ENCODE measurements at places on chromosomes 4 and X. TPM values are rescaled to one million over a fixed set of nuclear protein-coding genes. Genes with fewer than 3 reads are reported as not detected.

- no peaks in the 10 kb centered on the region for H3K4me1 ChIP-seq
- no peak for DNase-seq
- H3K36me3 ChIP-seq = no peaks in the 10 kb centered on the region
- H3K27ac ChIP-seq = no peak overlapping the region
- no peak overlapping the region for H3K4me3 ChIP-seq
- no peaks in the 10 kb centered on the region for H3K27me3 ChIP-seq
Observed at GRCh38 chrX:15895334-15895733, 40.7 kb upstream of the AP1S2 start.

- DNase-seq = no peak
- H3K4me1 ChIP-seq = no peaks in the 10 kb centered on the region
- no peak overlapping the region for H3K27ac ChIP-seq
- H3K36me3 ChIP-seq = peaks cover 5% of the 10 kb centered on the region
Observed at GRCh38 chr4:157217708-157218107, 2.8 kb upstream of the GRIA2 start.

GRCh38 chr4:137181293-137181899, 350.9 kb downstream of the PCDH18 start:
- H3K27me3 ChIP-seq = no peaks in the 10 kb centered on the region
- H3K27ac ChIP-seq = no peak overlapping the region
- H3K4me3 ChIP-seq = no peak overlapping the region
- no peaks in the 10 kb centered on the region for H3K4me1 ChIP-seq
- H3K36me3 ChIP-seq = no peaks in the 10 kb centered on the region

SSX4B gene
- not detected for total RNA-seq
